A549 treated with ZK216348 at 1 μM for 4 hours (cell line): ENCODE measurements at places on chromosomes 6 and 20. TPM values are rescaled to one million over a fixed set of nuclear protein-coding genes. Genes with fewer than 3 reads are reported as not detected.

The FNDC1 gene
- total RNA-seq: 0.05 to 0.13 TPM (median 0.08 TPM) in 4 of 5 replicates, not detected in the other

The SYCP2 gene
- 0.17 to 0.46 TPM (median 0.38 TPM) in 5 replicates for total RNA-seq

The CLVS2 gene
- total RNA-seq: 0.02 to 0.23 TPM (median 0.13 TPM) in 5 replicates

The BMP6 gene
- total RNA-seq: 12.7 to 21.8 TPM (median 19.4 TPM) in 5 replicates

The PRSS35 gene
- total RNA-seq: 0.09 to 0.14 TPM (median 0.12 TPM) in 3 of 5 replicates, not detected in the others

The SUPT3H gene
- total RNA-seq: 4.1 to 8.2 TPM (median 5.5 TPM) in 5 replicates

The TBXT gene
- total RNA-seq: not detected in 5 replicates

The NKX2-4 gene
- total RNA-seq: not detected in 5 replicates

The FANCE gene
- total RNA-seq: 2.8 to 3.7 TPM (median 3.2 TPM) in 5 replicates

The PPP1R14C gene
- 1.1 to 1.7 TPM (median 1.5 TPM) in 5 replicates for total RNA-seq

The PDE10A gene
- total RNA-seq: 27.5 to 33.7 TPM (median 30.1 TPM) in 5 replicates

The NQO2 gene
- 68.4 to 80.9 TPM (median 72.7 TPM) in 5 replicates for total RNA-seq

The CBLN4 gene
- not detected in 5 replicates for total RNA-seq
